NCI-H1092 treated with DMSO at 0.1 percent for 48 hours (cell line): ENCODE measurements at places on chromosomes 13 and 19.

DNA sequence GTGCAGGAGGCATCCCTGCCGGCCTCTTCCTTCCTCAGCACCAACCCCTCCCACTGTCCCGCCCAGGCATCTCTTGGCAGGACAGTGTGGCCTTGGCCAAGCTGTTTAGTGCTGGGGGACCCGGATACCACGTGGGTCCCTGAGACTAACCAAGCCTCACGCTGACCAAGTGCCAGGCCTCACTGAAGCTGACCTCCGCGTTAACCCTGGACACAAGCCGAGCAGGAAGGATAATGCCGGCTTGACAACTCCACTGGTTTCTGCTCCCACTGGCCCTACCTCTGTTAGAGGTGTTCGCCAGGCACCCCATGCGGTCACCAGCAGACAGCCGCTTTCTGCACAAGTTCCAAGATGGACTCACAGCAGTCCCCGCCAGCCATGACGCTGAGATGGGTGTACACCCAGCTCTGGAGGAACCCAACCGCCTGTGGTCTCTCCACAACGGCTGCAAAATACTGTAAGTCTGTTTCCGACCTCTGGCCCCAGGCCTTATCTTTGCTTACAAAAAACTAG is 12.4 kb downstream of the GRTP1 start:
- DNase-seq = no peak

DNA sequence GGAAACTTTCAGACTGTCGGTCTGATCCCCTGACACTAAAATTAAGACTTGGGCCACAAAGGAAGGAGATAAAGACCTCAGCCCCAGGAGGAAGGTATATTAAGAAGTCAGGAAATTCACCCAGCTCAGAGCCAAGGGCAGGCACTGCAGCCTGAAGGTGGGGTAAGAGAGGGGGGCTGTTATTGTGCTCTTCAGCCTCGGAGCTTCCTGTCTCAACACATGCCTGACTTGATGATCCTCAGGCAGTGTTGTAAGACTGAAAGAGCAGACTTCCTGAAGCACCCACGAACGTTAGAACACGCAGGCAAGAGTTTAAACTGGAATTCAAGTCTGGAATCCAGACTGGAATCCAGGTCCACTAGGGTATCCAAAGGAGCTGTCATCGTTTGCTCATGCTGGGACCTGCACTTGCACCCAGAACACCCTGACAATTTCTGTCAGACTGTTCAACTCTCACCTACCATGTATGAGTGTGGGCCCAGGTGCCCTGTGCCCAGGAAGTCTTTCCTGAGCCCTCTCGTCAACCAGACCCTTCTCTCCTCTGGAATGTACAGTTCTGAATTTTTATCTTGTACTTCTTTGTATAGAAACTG is 10.7 kb upstream of the FLT1 start:
- DNase-seq = no peak

GRCh38 chr13:92177966-92178365 is 779.5 kb downstream of the GPC5 start:
- DNase-seq = no peak

DNA sequence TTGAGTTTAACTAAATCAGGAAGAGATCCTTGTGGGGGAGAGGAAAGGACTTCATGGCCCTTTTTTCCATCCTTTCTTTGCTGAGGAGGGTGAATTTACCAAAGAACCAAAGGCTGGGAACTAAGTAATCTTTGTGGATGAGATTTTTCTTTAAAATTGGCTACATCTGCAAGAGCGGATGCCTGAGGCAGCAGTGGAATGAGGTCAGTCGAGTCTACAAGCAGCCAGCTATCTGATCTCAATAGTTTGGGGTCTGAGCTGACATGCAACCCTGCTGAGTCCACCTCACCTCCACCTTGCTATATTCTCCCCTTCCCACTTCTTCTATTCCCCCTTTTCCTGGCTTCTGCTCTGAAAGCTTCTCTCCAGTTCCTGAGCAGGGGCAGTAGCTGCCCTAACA is 3.6 kb upstream of the DNAJC15 start:
- DNase-seq = no peak

DNA sequence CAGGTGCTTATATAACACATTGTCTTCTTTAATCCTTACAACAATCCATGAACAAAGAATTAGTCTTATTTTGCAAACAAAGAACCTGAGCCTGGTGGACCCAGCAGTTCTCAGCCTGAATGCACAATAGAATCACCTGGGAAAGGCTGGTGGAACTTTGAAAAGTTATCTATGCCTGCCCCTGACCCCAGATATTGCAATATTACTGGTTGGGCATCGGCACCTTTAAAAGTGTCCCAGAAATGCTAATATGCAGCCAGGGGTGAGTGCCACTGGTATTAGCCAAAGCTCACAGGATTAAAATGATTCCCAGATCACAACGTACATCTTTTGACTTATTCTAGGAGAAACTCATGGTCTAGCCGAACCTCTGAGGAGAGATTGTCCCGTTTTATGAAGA is 268.8 kb downstream of the KLF5 start:
- no peak for DNase-seq

DNA sequence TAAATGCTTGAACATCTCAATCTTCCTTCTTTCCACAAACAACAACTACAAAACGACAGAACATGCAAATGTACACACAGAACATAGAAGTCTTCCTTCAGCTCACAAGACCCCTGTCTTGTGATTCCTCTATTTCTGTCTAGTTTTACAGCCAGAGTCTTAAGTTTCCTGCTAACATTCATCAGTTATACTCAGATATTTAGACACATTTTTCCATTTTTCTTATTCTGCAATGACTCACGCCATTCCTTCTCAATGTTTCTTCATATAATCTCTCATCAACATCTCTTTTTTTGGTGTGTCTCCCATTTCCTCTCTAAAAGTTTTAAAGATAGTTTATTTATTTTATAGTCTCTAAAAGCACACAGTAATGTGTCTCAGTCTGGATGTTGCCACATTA is 1872.9 kb upstream of the PCDH20 start:
- DNase-seq = no peak

- DNase-seq = no peak
Measured at GRCh38 chr19:17196610-17197009, 18.5 kb upstream of the USE1 start.

DNA sequence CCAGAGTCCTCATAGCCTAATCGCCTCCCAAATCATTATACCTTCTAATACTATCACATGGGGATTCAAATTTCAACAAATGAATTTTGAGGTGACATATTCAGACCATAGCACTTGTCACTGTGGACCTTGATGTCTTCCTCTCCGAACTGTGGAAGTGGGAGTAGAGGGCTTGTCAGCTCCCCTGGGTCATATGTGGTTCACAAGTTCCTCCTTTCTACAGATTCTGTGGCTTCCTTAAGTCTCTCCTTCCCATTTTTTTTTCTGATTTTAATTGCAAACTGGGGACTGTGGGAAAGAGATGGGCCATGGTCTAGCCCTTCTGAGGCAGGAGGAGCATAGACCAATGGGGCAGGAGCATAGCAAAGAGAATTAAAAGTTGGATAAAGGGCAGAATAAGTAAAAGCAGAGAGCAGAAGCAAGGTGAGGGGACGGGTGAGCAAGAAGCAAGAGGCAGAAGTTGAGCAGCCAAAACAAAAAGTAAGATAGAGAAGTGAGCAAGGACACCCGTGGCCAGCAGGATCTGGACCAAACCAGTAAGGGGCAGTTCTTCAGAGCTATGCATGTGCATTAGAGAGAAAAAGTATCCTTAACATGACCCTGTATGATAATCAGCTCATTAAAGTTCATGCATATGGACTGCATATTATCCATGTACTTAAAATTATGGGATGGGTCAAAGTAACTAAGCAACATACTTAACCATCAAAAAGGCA is 2.6 kb upstream of the SIGLEC7 start:
- DNase-seq = no peak

- DNase-seq = peak; percentile 6
Measured at GRCh38 chr19:7366701-7367420, 18.1 kb downstream of the ARHGEF18 start.
